ENCODE measurements at places on chromosomes 2 and 18.

DNA sequence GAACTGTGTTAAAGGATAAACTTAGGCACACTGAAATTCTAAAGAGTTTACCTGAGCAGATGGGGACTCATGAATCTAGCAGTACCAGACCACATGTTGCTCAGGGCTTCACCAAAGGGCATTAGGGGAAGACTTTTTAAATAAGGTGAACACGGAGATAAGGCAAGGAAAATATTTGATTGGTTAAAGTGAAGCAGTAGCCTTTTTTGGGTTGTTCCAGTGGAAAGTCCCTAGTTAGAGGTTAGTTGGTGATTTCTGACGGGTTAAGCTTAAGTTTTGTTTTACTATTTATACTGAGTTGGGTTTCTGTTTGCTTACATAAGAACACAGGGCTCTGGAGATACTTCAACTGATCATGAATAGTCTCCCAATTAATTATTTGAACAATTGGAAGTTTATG is 722.5 kb downstream of the SOCS6 start:
- DNase-seq, result no peak

GRCh38 chr2:119377294-119377992 is 10.7 kb downstream of the DBI start:
- DNase-seq, result no peak

DNA sequence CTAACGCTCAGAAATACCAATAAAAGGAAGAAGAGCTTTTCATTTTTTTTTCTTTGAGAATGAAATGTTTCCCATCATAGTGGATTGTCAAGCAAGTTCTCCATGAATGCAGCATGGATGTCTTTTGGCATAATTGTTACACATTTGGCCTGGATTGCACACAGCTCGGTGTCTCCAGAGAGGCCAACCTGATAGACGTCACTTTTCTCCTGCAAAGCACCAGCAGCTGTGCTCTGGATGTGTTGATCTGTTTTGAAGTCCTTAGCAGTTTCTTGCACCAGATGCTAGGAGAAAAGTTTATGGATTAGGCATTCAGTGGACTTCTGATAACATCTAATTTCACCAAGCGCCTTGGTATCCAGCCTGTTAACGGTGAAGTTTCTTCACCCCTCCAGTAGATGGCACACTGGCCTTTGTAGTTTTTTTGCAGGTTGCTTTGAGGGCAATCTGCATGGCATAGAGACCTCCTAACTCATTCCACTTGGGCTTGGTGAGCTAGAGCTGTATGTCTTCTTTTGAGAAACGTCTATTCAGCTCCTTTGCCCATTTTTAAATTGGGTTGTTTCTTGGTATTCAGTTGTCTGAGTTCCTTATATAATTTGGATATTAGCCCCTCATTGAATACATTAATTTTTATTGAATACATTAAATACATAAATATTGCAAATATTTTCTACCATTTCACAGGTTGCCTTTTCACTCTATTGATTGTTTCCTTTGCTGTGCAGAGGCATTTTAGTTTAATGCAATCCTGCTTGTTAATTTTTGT is 59.7 kb downstream of the PTH2R start:
- peak; percentile 45 for DNase-seq

GRCh38 chr2:48173141-48173540 is 266.8 kb upstream of the FBXO11 start:
- no peak for DNase-seq

- peak; percentile 72 for DNase-seq
Measured at GRCh38 chr18:60019463-60019840, 119.7 kb downstream of the PMAIP1 start.

DNA sequence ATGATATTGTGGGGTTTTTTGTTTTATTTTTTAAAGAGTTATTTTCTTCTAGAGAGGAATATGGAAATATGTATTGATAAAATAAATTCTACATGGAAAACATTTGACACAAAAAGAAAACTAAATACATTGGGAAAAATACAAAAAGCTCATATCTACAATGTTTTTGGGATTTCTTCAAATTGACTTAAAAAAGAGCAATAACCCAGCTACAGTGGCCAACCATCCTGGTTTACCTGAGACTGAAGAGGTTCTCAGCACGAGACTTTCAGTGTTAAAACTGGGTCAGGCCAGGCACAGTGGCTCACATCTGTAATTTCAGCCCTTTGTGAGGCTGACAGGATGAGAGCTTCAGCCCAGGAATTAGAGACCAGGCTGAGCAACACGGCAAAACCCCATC is 56.7 kb upstream of the MYCN start:
- no peak for DNase-seq

GRCh38 chr2:17878281-17879136 is at the start of gene KCNS3:
KCNS3 (plus strand) TSS chr2:17878667; CDS start chr2:17931009, 52,342 bp downstream.
- no peak for DNase-seq

DNA sequence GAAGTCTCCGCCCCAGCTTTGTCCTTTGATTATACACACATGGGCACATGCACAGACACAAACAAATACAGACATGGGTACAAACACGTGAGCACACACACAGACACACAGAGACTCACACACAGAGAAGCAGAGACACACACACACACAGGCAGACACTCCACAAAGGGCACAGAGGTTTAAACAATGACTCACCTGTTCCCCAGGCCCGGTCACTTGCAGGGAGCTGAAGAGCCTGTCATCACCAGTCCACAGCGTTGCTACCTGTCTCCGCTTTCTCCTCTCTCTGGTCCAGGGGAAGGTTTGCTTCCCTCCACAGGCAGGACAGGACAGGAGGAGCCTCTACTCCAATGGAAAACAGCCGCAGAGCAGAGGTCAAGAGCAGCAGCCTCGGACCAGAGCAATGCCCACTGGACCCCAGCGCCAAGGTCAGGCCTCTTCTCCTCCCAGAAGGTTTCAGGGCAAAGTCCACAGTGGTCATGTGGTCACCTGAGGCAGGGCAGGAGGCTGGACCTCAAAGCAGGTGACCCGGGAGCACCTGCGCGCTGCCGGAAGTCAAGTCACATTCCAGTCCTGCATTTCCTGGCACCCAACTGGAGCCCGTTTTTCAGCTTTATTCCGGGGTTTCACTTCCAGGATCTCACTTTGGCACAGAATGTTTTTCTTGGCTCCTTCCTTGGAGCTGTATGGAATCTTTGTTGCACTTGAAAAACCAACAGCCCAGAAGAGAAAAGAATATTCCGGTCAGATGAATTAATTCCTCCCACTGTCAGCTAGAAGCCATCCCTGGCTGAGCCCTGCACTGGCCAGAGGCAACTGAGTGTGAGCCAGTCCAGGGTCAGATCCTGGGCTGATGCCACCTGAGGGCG is at the start of gene RAB17:
RAB17 (minus strand) TSS at position 463 of the 869 bp plus-strand sequence. CDS start 4,580 bp downstream, outside the sequence.
- peak; percentile 49 for DNase-seq

DNA sequence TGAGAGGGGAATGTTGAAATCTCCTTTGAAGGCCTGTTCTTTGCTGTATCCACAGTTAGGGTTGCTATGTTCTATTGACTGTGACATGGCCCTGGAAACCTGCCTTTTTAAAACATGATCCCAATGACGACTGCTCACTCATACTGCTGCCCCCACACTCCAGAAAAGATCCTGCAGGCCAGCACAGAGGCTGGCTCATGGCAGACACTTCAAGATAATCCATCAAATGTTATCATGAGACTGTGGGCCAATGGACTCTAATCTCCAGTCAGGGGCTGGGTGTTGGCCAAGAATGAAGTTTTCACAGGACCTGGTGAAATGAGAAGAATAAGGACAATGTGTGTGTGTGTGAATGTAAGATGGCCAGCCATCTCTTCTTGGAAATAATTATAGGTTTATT is 59.0 kb upstream of the THOC1 start:
- DNase-seq, result no peak
